ENCODE measurements at places on chromosomes 7 and 10.

DNA sequence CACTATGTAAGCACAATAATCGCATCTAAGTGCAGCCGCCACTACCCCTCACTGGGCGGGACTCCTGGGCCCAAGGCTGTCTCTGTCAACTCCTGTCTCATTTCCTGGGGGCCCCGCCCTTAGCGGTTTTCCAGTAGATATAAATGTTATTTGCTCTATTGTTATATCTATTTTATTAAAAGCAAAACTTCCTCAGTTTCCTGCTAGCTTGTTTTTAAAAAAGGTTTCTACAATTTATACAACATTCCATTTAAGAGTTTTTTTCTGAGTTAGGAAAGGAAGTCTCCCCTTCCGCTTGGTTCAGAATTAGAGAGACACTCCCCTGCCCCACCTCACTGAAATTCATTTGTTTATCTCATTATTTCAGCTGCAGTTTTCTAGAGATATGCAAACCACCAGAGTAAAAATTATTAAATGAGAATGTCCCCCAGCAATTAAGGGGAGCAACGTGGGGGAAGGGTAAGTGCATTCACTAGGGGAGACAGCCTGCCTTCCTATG is 82.7 kb downstream of the RAMP3 start:
- DNase-seq, result no peak

DNA sequence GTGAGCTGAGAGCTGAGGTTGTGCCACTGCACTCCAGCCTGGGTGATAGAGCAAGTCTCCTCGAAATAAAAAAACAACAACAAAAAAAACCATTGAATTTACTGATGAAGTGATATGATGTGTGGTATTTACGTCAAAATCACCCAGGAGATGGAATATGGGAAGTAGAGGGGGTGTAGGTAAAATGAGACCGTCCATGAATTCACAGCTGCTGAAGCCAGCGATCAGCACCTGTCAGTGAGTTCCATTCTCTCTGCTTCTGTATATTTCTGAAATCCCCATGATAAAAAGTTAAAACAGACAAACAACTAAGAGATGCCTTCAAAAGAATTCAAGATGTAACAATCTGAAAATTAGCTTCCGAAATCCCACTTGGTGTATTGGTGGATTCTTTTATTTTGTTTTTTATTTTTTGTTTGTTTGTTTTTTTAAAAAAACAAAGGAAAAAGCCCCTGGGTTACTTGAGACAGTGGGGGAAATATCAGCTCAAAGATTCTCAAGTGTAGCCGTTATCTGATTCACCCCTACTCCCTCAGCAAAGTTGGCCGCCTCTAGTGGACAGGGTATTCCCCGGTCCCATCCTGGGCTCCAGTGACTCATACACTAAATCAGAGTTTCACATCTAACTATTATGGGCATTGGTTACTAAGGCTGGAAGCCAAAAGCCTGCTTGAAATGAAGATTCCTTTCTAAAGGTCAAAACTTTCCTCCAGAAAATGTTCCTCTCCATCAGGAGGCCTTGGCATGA is 76.4 kb downstream of the MAP3K8 start:
- peak; percentile 66 for DNase-seq

GRCh38 chr7:78111386-78111785 is 312.8 kb downstream of the PHTF2 start:
- no peak for DNase-seq

DNA sequence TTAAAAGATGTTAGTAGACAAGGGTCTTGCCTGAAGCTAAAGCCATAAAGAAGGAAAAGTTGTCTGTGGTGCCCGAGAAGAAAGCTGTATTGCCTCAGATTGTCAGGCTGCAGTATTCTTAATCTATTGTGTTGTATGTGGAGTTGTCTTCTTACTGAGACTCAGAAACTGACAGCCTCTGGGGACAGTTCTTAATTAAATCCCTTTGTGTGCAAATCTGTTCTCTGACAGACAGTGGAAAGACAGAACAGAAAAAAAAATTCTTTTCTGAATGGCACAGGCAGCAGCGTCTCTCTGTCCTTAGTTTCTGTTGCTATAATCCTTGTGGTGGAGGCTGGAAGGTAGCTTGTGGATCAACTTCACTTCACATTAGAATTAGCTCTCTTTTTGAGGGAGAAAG is 16.8 kb downstream of the VWC2 start:
- no peak for DNase-seq

DNA sequence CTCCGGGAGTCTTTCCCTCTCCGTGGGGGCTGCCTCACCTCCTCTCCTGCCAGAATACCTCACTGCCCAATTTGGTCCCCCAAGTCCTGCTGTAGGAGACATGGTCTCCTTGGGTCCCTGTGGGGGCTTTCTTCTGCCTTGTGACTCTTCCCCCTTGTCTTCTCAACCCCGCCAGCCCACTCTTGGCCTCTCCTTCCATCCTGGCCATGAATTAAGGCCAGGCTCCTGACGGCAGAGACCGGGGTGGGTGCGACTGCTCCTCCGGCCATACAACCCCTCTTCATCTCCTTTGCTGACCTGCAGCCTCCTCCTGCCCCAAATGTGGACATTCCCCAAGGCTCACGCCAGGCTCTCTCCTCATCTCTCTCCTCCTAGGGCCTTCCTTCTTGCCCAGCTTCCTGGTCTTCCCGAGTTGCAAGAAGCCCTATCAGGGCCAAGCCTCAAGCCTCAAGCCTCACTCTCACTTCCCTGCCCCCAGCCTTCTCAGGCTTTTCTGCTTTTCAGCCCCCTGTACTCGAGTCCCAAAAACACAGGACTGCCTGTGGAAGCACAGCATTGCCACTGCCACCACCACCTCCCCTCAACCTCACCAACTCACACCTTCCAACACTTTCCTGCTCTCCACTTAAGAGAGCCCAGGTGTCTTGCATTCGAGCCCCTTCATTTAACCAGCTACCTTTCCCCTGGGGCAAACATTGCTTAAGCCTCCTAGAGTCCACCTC is 1.3 kb downstream of the PNLIPRP2 start:
- DNase-seq, result no peak

DNA sequence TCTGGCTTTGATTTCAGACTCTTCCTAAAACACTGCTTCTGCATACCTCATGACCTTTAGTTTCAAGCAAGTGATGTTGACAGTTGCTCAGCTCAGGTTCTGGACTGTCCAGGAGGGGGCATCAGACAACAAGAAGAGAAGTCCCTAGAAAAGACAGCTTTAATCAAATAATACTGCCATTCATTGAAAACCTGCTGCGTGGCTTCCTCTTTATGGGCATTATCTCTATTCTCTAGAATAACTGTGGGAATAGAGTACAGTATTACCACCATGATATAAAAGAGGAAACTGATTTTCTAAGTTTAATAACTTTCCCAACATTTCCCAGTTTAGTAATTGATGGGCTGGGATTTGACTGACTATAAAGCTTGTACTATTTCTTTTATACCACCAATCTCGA is 170.4 kb downstream of the SNX13 start:
- DNase-seq, result no peak

- no peak for DNase-seq
Observed at GRCh38 chr7:141370650-141371049, 180.6 kb upstream of the AGK start.

DNA sequence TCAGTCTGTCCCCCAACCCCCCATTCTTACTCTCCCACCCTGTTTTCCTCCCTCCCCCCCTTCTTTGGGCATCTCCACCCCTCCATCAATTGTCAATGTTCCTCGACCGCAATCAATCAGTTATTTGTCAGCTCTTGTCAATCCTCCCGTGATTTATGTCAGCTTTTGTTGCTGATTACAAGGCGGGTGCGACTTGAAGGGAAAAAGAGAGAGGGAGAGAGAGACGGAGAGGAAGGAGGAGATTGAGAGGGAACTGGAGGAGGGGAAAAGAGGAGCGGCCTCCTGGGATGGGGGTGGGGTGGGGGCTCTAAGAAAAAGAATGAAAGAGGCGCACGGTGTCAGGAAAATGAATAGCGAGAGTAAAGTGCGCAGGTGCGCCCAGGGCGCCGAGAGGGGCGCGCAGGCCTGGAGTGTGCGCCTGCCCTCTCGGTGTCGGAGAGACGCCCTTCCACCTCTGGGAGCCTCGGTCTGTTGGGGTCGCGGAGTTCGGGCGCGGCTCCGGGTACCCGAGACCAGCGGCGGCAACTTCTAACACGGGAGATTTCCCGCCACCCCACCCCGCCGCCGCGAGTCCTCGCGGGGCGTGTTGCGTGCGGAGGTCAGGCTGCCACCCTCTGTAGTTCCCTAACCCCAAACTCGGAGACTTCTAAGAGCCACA is 1.1 kb upstream of the ZNF503 start:
- peak; percentile 26 for DNase-seq

DNA sequence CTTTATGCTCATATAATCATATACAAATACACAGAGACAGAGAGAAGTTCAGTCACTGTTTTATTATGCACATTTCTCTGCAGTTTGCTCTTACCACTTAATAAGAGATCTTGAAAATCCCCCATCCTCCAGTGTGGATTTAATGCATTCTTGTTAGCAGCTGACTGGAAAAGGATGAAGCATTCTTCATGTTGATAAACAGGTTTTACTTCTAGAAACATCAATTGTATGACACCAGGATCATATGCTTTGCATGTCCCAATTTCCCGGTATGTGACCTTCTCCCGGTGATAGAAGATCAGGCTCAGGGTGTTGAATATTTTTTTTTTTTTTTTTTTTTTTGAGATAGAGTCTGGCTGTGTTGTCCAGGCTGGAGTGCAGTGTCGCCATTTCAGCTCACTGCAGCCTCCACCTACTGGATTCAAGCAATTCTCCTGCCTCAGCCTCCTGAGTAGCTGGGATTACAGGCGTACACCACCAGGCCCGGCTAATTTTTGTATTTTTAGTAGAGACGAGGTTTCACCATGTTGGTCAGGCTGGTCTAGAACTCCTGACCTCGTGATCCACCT is 6.2 kb upstream of the CREB3L2 start:
- no peak for DNase-seq

DNA sequence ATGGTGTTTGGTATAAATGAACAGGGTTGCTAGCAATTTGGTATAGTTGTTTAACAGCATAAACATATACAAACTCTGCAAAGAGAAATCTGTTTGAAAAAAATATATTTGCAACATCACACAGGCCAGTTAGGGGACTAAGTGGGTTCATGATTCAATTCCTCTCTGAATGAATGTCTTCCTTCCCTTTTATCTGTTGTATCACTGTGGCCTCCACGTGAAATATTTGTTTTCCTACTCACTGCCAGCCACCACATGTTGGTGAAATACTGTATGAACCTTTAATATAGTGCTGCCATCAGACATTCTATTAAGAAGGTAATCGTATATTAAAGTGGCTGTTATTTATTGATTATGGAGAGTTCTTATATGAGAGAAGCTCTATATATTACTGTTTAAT is 157.0 kb downstream of the ARID5B start:
- no peak for DNase-seq

DNA sequence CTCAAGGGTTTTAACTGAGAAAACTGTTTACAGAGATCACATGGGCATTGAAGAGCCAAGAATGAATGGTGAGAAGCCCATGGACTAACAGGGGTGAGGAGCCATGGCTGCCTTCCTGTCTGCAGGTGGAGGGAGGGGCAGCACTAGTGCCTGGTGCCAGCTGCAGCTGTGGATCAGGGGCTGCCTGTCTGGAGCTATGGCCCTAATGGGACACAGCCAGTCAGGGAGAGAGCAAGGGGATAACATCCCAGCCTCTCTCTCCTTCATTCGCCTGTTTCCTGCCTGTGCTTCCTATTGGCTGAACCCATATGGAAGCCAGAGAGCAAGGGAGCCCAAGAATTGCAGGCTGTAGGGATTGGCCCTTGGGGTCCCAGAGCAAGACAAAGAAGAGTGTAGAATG is 125.8 kb upstream of the GAD2 start:
- DNase-seq, result no peak

DNA sequence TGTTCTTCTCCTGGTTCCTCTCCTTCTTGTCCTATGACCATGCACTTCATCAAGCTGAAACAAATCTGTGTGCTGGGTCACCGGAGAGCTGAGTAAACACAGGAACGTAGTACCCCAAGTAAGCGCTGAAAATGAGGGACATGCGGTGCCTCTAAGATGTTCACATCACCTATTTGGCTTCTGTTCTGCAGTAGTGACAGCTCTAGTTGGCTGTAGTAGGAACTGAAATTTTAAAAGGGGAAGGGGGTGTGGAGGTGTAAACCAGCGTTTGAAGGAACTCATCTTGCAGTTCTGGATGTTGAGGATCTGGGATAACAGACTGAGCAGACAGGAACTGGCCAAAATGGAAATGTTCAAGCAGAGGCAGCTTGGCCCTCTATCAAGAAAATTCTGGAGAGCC is 85.2 kb downstream of the WNT2 start:
- DNase-seq, result no peak

DNA sequence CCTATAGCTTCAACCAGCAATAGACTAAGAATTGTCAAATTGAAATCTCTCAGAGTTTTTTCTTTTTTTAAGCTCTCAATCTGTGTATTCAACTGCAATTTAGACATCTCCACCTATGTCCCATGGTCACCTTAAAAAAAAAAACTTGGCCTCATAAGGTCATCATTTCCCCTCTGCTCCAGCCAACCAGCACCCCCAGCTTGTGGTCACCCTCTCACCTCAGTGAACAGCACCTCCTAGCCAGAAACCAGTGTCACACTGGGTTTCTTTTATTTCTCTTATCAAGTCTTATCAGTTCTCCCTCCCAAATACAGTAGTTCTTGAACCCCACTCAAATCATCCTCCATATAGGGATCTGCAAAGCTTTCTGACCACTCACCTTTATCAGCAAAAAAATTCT is 4.0 kb downstream of the ITGB1 start:
- no peak for DNase-seq

DNA sequence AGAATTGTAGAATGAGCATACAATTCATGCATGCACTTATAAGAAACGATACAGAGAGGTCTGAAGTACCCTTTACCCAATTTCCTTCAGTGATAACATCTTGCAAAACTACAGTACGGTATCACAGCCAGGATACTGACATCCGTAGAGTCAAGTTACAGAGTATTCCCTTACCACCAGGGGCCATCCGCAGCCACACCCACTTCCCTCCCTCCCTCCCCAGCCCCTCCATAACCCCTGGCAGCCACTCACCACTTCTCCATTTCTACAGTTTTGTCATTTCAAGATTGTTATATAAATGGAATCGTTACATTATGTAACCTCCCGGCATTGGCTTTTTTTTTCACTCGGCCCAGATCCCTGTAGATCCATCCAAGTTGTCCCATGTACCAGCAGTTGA is 113.6 kb upstream of the RET start:
- DNase-seq, result no peak

DNA sequence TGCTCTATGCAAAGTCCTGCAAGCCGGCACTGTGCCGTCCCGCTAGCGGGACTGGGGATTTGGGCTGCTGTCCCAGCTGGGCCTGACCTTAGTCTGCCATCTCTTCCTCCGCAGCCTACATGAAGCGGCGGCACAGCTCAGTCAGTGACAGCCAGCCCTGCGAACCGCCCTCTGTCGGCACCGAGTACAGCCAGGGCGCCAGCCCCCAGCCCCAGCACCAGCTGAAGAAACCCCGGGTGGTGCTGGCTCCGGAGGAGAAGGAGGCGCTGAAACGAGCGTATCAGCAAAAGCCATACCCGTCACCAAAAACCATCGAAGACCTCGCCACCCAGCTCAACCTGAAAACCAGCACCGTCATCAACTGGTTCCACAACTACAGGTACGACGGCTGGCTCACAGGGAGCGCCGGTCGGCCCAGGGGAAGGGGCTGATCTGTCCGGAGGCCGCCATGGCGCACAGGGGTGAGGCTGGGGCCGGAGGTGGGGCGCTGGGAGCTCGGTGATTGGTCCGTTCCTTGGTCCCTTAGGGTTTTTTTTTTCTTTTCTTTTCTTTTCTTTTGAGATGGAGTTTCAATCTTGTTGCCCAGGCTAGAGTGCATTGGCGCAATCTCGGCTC is 47.4 kb upstream of the SH2B2 start:
- no peak for DNase-seq

- no peak for DNase-seq
Observed at GRCh38 chr10:43211431-43212042, 55.3 kb downstream of the RASGEF1A start.
